A549 (cell line): ENCODE measurements at places on chromosomes 1 and 21.

DNA sequence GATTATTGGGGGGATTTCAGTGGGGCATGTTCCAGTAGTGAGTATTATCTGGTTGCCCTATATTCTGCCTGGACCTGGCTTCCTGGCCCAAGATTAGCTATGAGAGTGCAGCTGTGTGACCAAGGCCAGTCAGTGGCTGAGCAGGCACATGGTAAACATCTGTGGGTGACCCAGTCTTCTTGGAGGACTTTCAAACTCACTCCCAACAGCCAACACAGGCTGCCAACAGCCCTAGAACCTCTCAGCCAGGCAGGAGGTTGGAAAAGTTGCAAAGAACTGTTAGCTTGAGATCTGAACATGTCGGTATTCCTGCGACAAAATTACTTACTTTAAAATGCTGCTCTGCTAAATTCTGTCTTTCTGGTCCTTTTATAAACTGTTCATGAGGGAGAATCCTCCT, 192.4 kb downstream of the TGFBR3 start:
- DNase-seq, result no peak

- no peak for DNase-seq
Measured at GRCh38 chr1:91876040-91876470, 9.9 kb downstream of the TGFBR3 start.

DNA sequence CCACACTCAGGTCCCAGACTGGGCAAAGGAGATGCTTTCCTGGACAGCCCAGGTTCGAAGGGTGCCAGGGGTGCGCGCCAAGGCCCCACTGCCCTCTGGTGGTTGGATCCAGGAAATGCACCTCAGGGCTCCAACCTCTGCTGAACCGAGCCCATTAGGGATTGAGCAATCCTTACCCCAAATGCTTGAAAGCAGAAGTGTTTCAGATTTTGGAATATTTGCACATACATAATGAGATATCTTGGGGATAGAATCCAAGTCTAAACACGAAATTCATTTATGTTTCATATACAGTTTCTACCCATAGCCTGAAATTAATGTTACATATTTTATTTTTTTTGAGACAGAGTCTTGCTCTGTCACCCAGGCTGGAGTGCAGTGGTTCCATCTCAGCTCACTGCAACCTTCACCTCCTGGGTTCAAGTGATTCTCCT, 57.4 kb downstream of the SLC9A1 start:
- peak; percentile 71 for DNase-seq

- DNase-seq, result no peak
Measured at GRCh38 chr1:212759683-212760082, 31.9 kb downstream of the NSL1 start.

GRCh38 chr1:222229672-222230312, 318.1 kb downstream of the HHIPL2 start:
- no peak for DNase-seq

GRCh38 chr1:204408074-204408507, 3.5 kb downstream of the PPP1R15B start:
- no peak for DNase-seq

- DNase-seq, result no peak
Measured at GRCh38 chr1:118202076-118202608, 17.1 kb upstream of the SPAG17 start.

- no peak for DNase-seq
Measured at GRCh38 chr1:207669528-207670009, 24.6 kb downstream of the CR1L start.

DNA sequence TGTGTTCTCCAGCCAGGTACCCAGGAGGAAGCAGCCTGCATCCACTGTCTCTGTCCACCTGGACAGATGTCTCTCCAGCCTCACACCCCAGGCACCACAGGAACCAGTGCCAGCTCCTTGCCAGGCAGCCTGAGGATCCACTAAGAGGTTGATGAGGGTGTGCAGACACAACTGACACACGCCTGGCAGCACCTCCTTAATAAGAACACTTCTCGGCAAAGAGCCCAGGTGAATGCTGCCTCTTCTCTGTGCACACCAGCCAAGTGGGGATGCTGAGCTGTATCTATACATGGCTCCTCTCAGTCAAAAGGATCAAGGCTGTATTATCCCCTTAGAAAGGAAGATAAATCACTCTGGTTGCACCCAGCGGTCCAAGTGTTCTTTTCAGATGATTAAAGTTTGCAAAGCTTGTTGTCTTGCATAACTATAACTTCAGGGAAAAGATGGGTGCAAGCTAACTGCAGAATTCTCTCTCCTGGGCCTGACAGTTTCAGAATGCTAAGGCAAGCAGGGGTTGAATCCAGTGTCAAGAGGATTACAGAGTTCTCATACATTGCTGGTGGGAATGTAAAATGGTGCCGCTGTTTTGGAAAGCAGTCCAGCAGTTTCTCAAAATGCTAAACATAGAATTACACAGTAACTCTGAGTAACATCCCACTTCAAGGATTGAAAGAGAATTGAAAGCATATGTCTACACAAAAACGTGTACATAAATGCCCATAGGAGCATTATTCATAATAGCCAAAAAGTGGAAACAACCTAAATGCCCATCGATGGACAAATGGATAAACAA, 3.7 kb upstream of the CAPN8 start:
- no peak for DNase-seq

- no peak for DNase-seq
Measured at GRCh38 chr1:156858959-156859522, at the start of gene INSRR. TSS of gene INSRR (minus strand) at chr1:156859117. CDS start at chr1:156858621, 496 bp downstream.

GRCh38 chr1:242836423-242836822, 311.9 kb upstream of the PLD5 start:
- DNase-seq, result no peak

GRCh38 chr21:43324596-43324995, 102.3 kb downstream of the SIK1 start:
- no peak for DNase-seq

- no peak for DNase-seq
Measured at GRCh38 chr1:155131856-155132255, 3.8 kb upstream of the SLC50A1 start.

GRCh38 chr1:108141621-108142020, 58.5 kb downstream of the SLC25A24 start:
- DNase-seq, result no peak

DNA sequence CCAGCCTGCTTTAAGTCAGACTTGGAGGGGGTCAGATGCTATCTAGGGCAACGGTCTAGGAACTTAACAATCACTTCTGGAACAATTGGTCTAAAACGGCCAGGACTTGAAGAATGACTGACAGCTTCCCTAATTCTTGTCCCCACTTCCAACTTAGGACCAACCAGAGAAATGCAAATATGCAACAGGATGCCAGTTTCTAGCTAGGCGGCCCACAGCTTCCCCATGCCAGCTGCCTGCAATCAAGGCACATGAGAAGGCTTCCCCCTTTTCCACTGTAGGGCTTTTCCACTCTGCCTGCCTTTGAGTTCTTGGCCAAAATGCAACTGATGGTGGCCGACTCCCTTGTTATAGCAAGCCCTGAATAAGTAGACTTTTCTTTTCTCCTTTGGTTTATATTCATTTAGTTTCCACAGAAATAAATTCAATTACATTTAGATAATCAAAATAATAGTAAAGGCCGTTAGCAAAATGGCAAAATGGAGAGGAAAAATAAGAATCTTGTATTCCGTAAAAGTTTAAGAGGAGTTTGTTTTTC, 80.9 kb downstream of the BACH1 start:
- DNase-seq, result no peak

DNA sequence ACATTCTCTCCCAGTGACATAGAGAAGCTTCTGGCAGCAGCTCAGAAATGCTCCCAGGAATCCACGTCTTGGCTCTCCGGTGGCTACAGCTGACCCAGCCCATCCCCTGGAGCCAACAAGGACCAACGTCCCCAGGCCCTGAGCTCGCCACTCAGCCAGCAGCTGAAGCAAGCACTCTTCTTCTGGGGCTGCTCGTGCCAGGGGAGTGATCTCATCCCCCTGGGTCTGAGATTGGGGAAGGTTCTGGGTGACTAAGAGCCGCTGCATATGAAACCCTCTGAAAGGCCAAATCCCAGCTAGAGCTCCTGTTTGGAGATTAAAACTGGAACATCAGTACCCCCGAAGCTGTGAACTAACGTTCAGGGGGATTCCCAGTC, 487.9 kb downstream of the NPHP4 start:
- DNase-seq, result no peak

GRCh38 chr1:51794868-51795267, 83.7 kb downstream of the NRDC start:
- no peak for DNase-seq

DNA sequence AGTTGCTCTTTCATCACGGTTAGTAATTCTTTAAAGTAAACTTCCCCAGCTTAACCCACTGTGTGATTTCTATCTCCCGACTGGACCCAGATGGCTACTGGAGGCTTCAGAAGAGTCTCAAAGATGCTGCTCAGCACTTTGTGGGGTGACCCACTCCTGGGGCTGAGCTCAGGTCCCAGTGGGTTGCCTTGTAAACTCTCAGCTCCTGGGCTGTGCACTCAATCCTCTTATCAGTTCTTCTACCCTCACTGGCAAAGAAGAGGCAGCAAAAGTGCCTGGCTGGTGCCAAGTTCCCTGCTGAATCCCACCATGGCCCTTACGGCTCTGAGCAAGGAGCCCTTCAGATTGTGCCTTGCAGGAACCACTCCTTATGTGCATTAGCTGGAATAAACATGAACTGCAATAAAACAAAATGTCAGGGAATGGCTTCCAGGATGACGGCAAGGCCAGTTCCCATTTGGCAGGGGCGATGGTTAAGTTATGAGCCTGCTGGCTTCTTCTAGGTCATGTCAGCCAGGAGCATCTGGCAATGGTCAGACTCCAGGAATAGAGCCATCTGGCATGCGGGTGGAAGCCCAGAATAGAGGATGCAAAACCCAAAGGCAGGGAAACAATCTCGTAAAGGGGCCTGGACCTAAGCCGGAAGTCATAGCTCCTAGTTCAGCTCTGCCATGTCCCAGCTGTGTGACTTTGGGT, 6.8 kb downstream of the MYOC start:
- no peak for DNase-seq

- peak; percentile 12 for DNase-seq
Measured at GRCh38 chr1:108708691-108709660, 3.7 kb upstream of the FNDC7 start.

DNA sequence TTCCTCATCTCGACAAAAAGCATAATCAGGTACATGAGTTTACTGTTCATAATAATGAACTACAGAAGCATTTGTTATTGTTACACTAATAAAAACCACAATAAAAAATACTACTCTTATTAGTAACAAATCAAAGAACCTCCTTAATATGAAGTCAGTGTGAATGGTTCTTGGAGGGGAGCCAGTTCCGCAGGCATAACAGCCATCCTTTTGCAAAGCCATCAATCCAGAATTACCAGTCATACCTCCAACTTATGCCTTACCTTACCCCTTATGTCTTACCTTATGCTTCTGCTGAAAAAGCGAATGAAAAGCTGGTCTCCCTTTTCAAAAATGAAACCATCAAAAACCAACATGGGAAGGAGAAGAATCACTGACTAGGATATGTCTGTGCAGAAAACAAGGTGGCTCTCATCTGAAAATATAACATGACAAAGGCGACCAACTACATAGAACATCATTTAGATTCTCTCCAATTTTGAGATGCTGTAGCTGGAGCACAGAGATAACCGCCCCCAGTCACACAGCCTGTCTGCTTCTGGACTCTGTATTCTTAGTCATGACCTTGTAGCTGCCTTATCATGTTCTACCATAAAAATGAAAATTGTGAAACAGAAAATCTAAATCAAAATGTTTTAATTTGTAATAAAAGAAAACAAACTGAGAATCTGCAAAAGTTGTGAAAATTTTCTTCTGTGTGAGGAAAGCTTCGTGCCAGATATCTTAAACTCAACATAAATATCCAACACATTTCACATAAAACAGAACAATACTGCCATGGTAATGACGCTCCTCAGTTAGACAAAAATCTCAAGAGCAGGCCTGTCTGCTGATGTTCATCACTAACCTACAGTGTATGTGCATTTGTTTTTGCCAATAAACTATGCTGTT, 438.2 kb downstream of the SMYD3 start:
- no peak for DNase-seq

GRCh38 chr1:15972409-15972808, 3.5 kb downstream of the ZBTB17 start:
- DNase-seq, result no peak

GRCh38 chr1:8742022-8742924, 75.2 kb downstream of the RERE start:
- DNase-seq, result no peak
